Cardiac muscle cell (in vitro differentiated cells and primary cell): ENCODE measurements at places on chromosomes 2 and 18.
A peak's percentile ranks its signal among the peaks of the same experiment; 100 is the strongest.

DNA sequence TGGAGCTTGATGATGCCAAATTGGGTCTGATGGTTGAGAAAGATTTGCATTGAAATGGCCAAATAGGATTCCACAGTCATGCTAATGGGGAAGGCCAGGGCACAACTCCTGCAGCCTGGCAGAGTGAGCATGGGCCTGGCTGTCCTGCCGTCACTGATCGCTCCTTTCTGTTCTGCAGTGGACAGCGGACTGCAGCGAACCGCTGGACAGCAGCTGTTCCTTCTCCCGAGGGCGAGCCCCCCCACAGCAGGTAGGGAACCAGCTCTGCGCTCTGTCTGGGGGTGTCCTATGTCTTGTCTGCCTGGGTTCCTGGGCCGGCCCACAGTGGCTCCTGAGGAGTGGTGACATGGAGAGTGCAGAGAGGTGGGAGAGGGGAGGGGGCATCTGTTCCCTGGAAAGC, 97.6 kb downstream of the CTIF start:
- H3K4me3 ChIP-seq: no peak overlapping the region
- H3K4me1 ChIP-seq: no peaks in the 10 kb centered on the region
- no peak for DNase-seq
- H3K27ac ChIP-seq: no peak overlapping the region
- no peaks in the 10 kb centered on the region for H3K36me3 ChIP-seq
- no peaks in the 10 kb centered on the region for H3K27me3 ChIP-seq

- no peak overlapping the region for H3K27ac ChIP-seq
- peaks cover 8% of the 10 kb centered on the region for H3K4me1 ChIP-seq
- H3K36me3 ChIP-seq: no peaks in the 10 kb centered on the region
- H3K27me3 ChIP-seq: no peaks in the 10 kb centered on the region
- no peak overlapping the region for H3K4me3 ChIP-seq
- no peak for DNase-seq
Measured at GRCh38 chr2:101718993-101719571, 21.6 kb downstream of the MAP4K4 start.

DNA sequence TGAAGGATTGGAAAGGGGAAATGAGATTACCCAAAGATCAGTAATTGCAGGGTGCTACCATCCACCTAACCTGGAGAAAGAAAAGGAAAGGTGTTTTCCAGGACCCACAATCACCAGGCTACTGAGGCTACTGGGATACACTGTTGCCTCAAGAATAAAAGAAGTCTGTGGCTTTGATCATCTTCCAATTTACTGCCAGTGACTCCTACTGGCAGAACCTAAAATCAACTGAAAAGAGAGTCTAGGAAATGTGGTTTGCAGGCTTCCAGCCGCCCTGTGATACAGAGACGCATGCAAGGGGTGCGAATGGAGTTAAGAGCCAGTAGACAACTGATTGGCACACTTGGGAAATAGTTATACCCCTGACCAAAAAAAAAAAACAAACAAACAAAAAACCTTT, 16.6 kb upstream of the TTL start:
- H3K4me3 ChIP-seq: no peak overlapping the region
- H3K27me3 ChIP-seq: no peaks in the 10 kb centered on the region
- no peak for DNase-seq
- H3K27ac ChIP-seq: no peak overlapping the region

DNA sequence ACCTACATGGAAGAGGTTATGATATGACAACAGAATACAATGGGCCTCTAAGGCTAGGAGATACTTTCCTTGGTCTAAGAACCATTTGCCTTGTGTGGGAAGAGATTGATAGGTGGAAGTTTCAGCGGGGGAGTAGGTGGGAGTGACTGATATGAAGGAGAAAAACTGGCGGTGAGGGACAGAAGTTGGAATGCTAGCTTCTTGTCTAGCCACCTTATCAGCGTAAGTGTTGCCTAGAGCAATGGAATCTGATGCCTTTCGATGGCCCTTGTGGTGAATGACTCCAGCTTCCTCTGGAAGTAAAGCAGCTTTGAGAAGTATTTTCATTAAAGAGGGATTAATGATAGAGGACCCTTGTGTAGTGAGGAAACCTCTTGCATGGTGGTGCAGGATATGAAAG, 121.3 kb upstream of the GULP1 start:
- H3K27ac ChIP-seq: no peak overlapping the region
- no peak overlapping the region for H3K4me3 ChIP-seq
- H3K27me3 ChIP-seq: no peaks in the 10 kb centered on the region
- H3K36me3 ChIP-seq: no peaks in the 10 kb centered on the region
- no peaks in the 10 kb centered on the region for H3K4me1 ChIP-seq

- H3K36me3 ChIP-seq: peaks cover 69% of the 10 kb centered on the region
- H3K4me1 ChIP-seq: peaks cover 31% of the 10 kb centered on the region
- no peaks in the 10 kb centered on the region for H3K27me3 ChIP-seq
- peak overlapping the region; percentile 83 for H3K27ac ChIP-seq
Measured at GRCh38 chr2:99403524-99403923, 66.3 kb downstream of the EIF5B start.

DNA sequence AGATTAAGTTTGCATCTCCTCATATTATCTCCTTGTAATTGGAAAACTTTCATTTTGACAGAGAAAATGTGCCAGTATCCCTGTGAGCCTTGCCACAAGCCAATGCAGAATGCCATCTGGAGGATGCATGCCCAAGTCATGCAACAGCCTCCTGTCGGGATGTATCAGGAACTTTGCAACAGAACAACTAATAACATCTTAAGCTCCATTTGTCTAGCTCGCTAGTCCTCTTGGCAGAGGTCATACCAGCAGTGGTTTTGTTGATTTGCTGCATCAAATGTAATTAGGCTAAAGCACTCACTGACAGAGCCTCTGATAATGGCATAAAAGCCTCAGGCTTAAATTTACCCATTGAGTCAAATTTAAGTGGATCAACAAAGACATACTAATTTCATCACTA, 125.8 kb downstream of the UBE2E3 start:
- no peaks in the 10 kb centered on the region for H3K27me3 ChIP-seq
- H3K27ac ChIP-seq: no peak overlapping the region
